ENCODE measurements at places on chromosomes 5 and 9.

DNA sequence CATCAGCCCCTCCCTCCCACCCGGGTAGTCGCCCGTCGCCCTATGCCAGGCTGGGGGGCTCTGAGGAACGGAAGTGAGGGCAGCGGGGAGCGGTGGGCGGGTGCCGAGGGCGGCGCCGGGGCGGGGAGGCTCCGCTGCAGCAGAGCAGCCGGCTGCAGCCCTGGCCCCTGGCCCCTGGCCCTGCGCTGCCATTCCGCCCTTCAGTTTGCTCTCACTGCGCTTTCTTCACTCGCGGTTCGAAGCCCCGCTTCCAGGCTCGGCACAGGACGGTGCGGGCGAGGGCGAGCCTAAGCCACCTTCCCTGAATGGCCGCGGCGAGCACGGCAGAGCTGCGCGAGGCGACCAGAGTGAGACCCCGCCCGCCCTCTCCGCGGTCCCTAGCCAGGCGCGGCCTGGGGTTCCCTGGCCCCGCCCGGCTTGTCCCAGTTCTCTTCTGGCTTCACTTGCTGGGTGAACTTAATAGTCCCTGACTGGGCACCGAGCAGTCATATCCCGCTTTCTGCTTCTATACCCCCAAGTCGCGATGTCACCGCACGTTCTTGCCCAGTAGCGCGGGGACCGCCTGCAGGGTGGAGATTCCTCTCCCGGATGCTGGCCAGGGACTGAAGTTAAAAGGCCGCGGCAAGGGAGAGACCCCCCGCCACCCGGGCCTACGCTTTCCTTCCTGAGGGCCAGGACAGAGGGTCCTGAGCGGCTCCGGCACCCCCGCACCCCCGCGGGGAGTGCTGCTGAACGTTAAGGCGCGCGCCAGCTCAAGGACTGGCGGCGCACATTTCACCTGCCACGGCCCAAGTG is 623 bp upstream of the TRIM36 start:
- peak; percentile 82 for DNase-seq

- no peak for DNase-seq
Measured at GRCh38 chr9:100125910-100126309, 26.9 kb downstream of the INVS start.

DNA sequence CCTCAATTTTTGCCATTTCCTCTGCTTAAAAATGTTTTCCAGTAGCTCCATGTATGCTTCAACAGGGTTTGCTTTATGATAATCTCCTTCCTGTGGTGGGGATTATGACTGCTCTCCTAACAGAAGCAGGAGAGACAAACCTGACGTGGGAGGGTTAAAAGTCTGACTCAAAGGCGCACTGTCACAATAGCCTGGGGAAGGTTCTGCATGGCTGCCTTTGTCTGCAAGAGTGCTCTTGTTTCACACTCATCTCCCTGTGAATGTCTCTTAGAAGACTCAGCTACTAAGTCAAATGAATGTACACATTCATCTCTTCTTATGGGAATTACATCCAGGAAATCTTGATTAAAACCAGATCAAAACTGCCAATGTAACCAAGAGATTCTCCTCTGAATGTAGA is 90.9 kb upstream of the MTAP start:
- DNase-seq: no peak

DNA sequence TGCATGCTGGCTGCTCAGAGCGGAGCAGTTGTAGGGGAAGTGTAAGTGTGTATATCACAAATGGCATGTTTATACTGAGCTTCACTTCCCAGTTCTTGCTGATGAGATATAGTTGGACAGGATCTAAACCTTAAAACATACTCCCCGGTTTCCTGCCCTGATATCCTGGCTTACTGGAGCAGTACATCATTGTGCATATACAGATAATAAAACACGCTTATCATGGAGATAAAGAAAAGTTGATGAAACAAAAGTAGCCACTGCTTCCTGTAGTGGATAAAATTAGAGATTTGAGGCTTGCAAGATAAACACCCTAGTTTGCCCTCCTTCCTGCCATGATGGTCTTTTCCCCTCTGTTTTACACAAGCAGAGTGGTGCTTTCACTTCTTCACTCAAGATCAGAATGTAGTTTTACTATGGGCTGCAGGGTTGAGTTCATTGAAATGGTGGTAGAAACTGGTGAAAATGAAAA is 15.0 kb downstream of the NPR3 start:
- DNase-seq: no peak

GRCh38 chr9:21995666-21996398 is 1.2 kb downstream of the CDKN2B-AS1 start:
- peak; percentile 65 for DNase-seq

- peak; percentile 59 for DNase-seq
Measured at GRCh38 chr5:14439087-14439871, 142.3 kb upstream of the OTULINL start.

- DNase-seq: no peak
Measured at GRCh38 chr5:79924936-79925893, 65.8 kb downstream of the MTX3 start.

GRCh38 chr9:8694983-8695588 is 895.5 kb upstream of the DMAC1 start:
- no peak for DNase-seq

GRCh38 chr5:54795284-54795683 is 190.1 kb downstream of the ESM1 start:
- DNase-seq: no peak

- DNase-seq: no peak
Measured at GRCh38 chr5:154234551-154234950, 44.0 kb downstream of the GALNT10 start.

DNA sequence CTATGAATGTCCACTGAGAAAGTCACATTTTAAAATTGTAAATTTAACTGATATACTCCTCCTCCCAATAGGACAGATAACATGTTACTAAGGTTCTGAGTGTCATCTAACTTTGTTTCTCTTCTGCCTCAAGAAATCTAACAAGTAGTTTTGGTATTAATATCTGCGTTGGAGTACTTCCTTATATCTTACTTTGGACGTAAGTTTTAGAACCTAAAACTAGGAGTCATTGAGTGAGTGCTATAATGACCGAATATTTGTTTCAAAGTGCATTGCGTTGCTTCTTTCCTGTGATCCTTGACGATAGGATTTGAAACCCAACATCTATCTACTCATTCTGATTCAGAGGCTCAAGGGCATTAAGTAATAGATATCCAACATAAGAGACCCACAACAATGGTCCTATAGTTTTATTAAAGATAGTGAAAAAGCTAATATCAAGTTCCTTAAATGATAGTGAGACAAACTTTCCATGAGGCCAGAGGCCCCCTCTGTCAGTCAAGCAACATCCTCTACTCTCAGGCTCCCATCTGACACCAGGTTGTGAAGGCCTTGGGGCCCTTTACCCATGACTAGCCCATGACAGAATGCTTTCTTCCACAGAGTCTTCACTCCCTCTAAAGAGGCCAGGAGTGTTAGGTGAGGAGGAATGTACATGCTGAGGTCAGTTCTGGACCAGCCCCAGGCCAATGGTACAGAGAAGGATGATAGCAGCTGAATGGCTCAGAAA is 45.3 kb upstream of the MAP3K1 start:
- no peak for DNase-seq

DNA sequence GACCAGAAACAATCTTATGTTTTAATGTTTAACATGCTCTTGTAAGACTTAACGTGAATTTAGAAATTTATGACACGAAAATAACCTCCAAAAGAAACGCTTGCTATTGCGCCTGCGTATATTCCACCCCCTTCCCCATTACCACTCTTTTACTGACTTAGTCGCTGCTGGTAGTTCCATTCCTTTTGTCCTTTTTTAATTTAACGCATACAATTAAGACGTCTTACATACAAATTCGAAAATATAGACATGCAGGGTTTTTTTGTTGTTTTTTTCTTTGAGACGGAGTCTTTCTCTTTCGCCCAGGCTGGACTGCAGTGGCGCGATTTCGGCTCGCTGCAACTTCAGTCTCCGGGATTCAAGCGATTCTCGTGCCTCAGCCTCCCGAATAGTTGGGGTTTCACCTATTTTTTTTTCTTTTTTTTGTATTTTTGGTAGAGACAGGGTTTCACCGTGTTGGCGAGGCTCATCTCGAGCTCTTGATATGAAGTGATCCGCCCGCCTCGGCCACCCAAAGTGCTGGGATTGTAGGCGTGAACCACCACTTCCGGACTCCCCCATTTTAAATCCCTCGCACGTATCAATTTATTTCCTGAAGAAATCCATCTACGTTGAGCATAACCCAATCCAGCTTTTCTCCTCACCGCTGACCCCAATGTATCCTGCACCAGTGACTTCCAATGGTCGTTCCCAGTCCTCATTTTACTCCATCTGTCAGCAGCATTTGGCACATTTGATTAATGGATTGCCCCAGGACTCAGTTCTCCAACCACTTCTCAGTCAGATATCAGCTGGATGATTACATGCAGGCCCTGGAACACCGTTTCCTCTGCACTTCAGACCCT is 684 bp upstream of the MED7 start:
- peak; percentile 92 for DNase-seq

DNA sequence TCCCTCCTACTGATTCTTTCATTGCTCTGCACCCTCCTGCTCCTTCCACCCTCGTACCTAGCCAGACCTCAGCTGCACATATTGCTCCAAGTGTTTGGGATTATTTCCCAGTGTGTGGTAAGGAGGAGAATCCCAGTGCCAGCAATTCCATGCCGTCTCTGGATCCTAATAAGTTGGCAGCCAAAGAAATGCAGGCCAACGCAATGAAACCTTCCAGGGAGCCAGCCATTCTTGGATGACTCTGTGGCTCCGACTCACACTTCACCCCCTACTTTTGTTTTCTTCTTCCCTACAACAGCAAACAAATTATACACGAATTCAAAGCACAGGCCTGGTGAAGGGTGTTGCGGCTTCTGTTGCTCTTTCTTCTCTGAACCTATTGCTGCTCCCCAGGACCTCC is 82.5 kb upstream of the SLC1A3 start:
- DNase-seq: no peak

GRCh38 chr5:61884252-61884855 is 421.7 kb upstream of the KIF2A start:
- peak; percentile 2 for DNase-seq

GRCh38 chr5:158560170-158560569 is 539.5 kb downstream of the EBF1 start:
- DNase-seq: no peak

DNA sequence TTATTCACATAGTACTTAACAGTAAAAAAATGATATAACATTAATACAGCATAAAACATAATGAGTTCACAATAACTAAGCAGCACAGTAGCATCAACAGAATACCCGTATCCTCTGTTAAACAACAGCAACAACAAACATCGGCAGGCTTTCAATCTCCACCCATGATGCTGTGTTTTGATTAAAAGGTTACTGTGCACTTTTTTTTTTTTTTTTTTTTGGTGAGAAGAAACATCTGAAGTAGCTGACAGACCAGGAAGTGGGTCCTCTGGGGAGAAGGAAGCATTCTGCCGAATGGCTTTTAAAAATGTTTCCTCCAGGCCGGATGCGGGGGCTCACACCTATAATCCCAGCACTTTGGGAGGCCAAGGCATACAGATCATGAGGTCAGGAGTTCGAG is 282.3 kb downstream of the EPB41L4A start:
- DNase-seq: no peak

DNA sequence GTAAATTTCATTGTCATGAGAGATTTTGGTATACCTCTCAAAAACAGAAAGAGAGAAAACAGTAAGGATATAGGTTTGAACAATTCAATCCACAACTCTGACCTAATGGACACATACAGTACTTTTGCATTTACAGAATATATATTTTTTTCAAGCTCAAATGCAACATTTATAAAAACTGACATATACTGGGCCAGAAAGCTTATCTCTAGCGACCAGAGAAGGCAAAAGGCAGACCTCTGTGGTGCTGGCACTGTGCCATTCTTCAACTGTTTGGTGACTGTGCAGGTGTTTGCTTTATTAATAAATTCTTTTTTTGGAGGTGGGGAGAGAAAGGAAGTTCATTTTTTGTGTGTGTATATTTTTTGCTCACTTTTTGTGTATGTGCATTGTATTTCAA is 6.0 kb upstream of the PLAC8L1 start:
- DNase-seq: no peak

DNA sequence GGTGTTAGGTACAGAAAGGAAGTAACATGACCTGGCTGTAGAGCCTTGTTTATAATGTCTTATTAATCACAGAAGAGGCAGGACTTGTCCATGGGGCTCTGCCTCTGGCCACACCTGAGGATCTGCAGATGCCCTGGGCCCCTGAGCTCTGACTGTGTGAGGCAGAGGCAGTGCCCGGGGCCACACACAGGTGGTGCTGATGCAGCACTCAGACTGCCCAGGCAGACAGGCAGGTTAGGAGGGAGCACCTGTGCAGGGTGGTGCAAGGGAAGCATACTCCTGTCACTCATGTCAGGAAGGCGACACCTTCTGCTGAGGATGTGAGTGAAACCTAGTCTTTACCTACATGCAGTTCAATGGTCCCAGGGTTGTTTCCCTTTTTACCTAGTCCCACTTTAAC is 88.7 kb downstream of the CFAP90 start:
- DNase-seq: no peak

GRCh38 chr5:156778752-156779151 is 71.3 kb upstream of the PPP1R2B start:
- no peak for DNase-seq

DNA sequence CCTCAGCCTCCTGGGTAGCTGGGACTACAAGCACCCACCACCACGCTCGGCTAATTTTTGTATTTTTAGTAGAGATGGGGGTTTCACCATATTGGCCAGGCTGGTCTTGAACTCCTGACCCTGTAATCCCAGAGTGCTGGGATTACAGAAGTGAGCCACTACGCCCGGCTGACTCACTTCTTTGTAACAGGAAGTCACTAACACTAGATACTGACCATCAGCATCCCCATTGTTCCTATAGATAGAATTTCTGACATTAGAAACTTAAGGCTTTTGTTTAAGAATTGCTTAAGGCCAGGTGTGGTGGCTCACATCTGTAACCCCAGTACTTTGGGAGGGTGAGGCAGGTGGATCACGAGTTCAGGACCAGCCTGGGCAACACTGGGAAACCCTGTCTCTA is 42.2 kb downstream of the LEAP2 start:
- DNase-seq: no peak

DNA sequence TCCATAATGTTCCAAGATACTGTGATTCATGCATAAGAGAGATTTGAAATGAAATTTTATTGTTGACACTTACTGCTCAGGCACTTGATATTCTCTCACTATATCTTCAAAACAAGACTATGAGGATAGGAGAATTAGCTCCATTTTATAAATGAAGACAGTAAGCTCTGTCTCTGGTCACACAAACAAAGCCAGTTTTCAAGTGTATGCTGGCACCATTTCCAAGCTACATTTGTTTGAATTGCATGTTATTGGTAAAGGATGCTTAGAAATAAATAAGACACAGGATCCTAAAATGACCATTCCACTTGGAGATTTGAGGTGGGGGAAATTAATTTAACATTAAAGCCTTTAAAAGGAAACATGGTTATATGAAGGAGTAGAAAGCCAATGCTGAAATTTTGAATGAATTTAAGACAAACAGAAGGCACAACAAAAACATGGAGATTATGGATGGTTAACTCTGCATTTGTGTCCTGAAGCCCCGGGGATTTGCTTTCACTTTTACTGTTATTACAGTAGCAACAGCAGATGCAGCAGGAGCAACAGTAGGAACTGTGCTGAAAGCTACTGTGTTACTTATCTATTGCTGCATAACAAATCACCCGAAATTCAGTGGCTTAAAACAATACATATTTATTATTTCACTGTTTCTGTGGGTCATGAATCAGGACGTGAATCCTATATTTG is 79.7 kb upstream of the ASTN2 start:
- no peak for DNase-seq

Measured in right kidney (tissue), 9 donors.